ACHN (cell line): ENCODE measurements at places on chromosomes 3 and 15.

DNA sequence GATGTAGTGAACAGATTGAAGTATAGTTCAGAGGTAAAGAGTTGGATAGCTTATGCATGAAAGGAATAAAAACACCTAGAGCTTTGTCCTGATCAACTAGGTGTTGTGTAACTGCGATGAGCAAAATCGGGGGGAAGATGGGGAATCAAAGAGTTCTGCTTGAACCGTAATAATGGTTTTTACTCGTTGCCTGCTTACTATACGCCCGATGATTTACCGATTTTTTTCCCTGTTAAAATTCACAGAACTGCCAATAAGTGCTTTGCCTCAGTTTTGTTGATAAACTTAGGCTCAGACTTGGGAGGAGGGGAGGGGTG, 783 bp upstream of the DNAJB11 start:
- no peak for DNase-seq

DNA sequence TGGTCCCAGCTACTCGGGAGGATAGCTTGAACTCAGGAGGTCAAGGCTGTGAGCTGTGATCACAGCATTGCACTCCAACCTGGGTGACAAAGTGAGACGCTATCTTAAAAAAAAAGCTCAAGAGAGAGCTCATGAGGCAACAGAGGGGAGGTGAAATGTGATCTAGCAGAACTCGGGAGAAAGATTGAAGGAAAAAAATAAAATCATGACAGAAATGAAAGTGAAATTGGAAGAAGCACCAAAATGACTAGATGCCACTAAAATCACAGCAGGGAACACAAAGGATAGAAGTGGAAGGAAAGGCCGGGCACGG, 109.4 kb upstream of the BNIP2 start:
- DNase-seq: no peak

DNA sequence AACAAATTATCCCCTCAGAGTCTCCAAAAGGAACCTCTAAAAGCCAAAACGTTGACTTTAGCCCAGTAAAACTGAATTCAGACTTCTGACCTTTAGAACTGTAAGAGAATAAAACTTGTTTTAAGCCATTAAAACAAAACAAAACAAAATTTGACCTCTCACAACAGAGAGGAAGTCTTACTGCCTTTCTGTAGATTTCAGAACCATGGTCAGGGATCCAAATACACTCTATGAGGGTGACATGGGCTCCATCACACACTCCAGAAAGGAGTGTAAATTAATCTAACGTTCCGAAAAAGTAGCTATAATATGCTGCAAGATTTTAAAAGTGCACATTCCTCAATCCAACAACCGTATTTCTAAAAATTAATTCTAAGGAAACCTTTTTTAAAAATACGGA, 19.2 kb upstream of the RPL14 start:
- DNase-seq: no peak

DNA sequence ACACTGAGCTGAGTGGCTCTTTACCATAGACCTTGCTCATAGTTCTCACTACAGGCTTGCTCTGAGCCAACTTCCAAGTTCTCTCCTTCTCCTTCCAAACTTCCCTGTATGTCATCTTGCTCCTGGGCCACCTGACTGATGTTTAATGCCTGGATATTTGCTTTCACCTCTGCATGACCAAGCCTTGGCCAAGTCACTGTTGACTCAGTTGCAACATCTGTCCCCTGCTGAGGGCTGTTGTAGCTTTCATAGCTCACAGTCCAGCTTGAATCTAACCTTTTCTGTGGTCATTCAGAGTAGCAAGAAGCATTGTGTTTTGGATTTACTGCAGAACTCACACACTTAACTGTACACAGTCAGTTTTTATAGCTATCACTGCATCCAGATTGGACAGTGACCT, 171.8 kb upstream of the ROPN1 start:
- DNase-seq: no peak
